ENCODE measurements at places on chromosomes 2 and 18. TPM values are rescaled to one million over a fixed set of nuclear protein-coding genes. Genes with fewer than 3 reads are reported as not detected.

DTNA gene
- total RNA-seq = 17.2 TPM

RIF1 gene
- 52.6 TPM for total RNA-seq

SERPINB10 gene
- 1.00 TPM for total RNA-seq

KCNF1 gene
- not detected for total RNA-seq

DOK6 gene
- total RNA-seq = 1.2 TPM

SNTG2 gene
- total RNA-seq = 0.11 TPM

CNGA3 gene
- total RNA-seq = not detected

CYP26B1 gene
- total RNA-seq = 0.33 TPM

CDKL4 gene
- total RNA-seq = 0.75 TPM

FBXO41 gene
- total RNA-seq = 2.1 TPM

MAP3K19 gene
- total RNA-seq = not detected

APCDD1 gene
- not detected for total RNA-seq

RIT2 gene
- total RNA-seq = not detected

CCDC68 gene
- 1.8 TPM for total RNA-seq

CHRNG gene
- total RNA-seq = not detected

CABLES1 gene
- 2.7 TPM for total RNA-seq

LBH gene
- 56.1 TPM for total RNA-seq

TXNDC2 gene
- 0.22 TPM for total RNA-seq

BOLL gene
- not detected for total RNA-seq

TSPYL6 gene
- not detected for total RNA-seq

LAMA1 gene
- total RNA-seq = 67.1 TPM

GALNT1 gene
- 57.3 TPM for total RNA-seq

GKN2 gene
- not detected for total RNA-seq

MAP2 gene
- 13.4 TPM for total RNA-seq

LIMS2 gene
- 1.4 TPM for total RNA-seq

OST4 gene
- 224 TPM for total RNA-seq

RTTN gene
- 18.0 TPM for total RNA-seq

ERBB4 gene
- total RNA-seq = under 0.01 TPM

CIAO1 gene
- total RNA-seq = 87.7 TPM

SRD5A2 gene
- not detected for total RNA-seq

EFR3B gene
- total RNA-seq = 0.87 TPM

NYAP2 gene
- not detected for total RNA-seq

ASPRV1 gene
- total RNA-seq = 0.11 TPM

KCNG2 gene
- not detected for total RNA-seq

WNT10A gene
- total RNA-seq = not detected

BMP10 gene
- total RNA-seq = not detected

ACSL3 gene
- total RNA-seq = 215 TPM

CYTIP gene
- not detected for total RNA-seq

MAL gene
- total RNA-seq = not detected

SNRNP200 gene
- 65.4 TPM for total RNA-seq

SCYGR3 gene
- total RNA-seq = not detected

RTP5 gene
- total RNA-seq = not detected

ZNF396 gene
- total RNA-seq = 0.89 TPM

ADRA2B gene
- not detected for total RNA-seq

TRIB2 gene
- total RNA-seq = 26.4 TPM

SNX17 gene
- 170 TPM for total RNA-seq

OXER1 gene
- not detected for total RNA-seq

ABHD1 gene
- total RNA-seq = under 0.01 TPM

UPP2 gene
- not detected for total RNA-seq

LHCGR gene
- total RNA-seq = not detected

SLC19A3 gene
- under 0.01 TPM for total RNA-seq

ACVR1C gene
- 0.33 TPM for total RNA-seq

DSG1 gene
- total RNA-seq = not detected

TCF23 gene
- total RNA-seq = not detected

Data from uterine smooth muscle cell (primary cell).